GM20000 (cell line): ENCODE measurements at places on chromosomes 4 and X.

DNA sequence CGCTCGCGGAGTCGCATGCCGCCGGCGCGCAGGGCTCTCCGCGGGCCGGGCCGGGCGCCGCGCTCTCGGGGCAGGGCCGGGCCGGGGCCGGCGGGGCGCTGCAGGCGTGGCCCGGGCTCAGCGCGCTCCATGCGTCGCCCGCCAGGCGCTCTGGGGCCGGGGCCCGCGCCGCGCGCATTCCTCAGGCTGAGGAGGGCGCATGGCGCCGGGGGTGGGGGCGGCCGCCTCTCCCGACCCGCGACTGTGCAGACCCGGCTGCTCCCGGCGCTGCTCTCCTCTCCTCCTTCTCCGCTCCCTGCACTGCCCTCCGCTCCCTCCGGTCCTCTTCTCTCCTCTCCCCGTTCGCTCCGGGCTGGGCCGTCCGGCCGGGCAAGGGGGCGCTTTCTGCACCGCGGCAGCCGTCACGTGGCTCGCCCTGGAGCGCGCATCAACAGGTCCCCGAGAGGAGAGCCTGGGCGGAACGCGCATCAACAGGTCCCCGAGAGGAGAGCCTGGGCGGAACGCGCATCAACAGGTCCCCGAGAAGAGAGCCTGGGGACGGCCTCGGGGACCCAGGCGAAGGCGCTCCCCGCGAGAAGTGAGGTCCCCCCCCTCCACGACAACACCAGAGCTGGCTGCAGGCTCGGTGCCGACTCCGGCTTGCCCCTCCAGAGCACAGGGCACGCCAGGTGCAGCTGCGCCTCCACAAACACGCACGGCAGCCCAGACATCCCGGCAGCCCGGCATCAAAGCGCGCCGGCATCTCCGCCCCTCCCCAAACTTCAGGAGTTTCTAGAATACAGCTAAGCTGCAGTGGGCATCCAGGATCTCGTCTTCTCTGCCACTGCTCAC is 12.9 kb downstream of the PPP2R3B start:
- DNase-seq: peak; percentile 51

DNA sequence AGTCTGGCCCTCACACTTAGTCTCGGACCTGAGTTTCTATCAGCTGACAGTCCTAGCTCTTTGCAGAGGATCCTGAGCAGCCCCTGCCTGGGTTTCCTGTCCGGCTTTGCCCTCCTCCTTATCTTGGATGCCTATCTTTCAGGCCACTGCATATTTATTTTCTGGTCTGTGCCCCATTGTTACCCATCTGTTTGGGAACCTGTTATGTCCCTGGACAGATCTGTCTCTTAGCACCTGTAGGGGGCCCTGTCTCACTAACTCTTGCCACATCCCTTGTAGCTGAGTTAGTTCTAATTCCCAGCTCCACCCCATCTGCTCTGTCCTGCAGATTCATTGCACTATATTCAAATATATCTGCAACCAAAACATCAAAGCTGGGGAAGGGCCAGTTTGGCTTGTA is 514.9 kb upstream of the LCORL start:
- DNase-seq: no peak

GRCh38 chr4:76188149-76188548 is 25.5 kb downstream of the SCARB2 start:
- DNase-seq: no peak

DNA sequence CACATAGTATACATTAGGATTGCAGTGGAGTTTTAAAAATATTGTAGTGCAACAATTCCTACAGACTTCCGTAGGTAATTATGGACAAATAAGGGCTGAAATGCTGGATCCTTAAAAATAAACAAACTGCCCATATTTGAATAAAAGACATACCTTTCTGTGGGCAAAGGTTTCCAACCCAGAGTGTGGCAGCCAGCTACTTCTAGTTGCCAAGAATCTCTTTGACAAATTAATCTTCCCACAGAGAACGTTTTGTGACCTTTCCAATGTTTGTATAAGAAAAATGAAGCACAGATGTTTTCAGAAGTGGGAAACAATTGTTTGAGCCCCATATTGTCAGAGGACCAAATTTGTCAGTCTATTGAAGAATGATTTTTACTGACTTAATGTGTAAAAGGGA is 21.1 kb downstream of the GRPR start:
- DNase-seq: no peak

- no peak for DNase-seq
Measured at GRCh38 chrX:145003443-145003842, 243.9 kb upstream of the SPANXN1 start.

GRCh38 chrX:130066975-130067615 is 43.2 kb downstream of the ELF4 start:
- no peak for DNase-seq

GRCh38 chr4:86972997-86973396 is 38.2 kb downstream of the AFF1 start:
- DNase-seq: no peak

DNA sequence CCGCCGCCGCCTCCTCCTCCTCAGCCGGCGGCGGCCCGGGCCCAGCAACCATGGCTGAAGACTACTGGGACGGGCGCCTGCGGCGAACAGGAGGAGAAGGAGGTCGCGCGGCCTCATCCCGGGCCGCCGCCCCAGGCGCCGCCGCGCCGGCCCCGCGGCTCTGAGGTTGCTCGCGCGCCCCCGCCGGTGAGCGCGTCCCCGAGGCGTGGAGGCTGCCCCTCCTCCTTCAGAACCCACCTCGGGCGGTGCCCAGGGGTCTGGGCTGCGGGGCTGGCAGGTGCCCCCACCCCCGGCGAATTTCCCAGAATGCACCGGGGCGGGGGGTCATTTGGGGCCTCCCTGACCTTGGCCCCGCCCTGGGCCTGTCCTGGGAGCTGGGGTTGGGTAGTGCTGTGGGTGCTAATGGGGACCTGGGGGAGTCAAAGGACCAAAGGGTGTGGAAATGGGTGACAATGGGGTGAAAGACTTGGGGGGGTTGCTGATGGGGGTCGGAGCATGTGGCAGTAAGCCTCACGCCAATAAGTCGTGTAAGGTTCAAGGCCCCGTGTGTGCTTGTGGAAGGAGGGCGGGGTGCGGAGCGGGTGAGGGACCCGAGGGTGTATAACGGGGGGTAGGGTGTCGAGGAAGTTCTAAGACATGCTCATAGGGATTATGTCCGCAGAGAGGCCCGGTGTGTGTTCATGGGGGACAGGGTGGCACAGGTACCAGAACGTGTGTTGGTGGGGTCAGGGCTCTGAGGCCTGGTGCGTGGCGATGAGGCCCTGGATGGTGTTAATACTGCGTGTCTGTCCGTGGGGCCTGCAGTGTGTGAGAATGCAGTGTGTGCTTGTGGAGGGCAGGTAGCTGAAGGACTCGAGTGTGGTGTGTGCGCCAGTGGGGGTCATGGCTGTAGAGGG is 687 bp downstream of the CDK16 start:
- DNase-seq: peak; percentile 31

- no peak for DNase-seq
Measured at GRCh38 chr4:18932730-18933339, 911.3 kb upstream of the LCORL start.

- DNase-seq: peak; percentile 42
Measured at GRCh38 chr4:89254847-89255246, 52.8 kb downstream of the GPRIN3 start.

GRCh38 chr4:53494851-53495250 is 96.4 kb downstream of the LNX1 start:
- DNase-seq: no peak

GRCh38 chrX:30468471-30468870 is 109.1 kb downstream of the TASL start:
- no peak for DNase-seq

DNA sequence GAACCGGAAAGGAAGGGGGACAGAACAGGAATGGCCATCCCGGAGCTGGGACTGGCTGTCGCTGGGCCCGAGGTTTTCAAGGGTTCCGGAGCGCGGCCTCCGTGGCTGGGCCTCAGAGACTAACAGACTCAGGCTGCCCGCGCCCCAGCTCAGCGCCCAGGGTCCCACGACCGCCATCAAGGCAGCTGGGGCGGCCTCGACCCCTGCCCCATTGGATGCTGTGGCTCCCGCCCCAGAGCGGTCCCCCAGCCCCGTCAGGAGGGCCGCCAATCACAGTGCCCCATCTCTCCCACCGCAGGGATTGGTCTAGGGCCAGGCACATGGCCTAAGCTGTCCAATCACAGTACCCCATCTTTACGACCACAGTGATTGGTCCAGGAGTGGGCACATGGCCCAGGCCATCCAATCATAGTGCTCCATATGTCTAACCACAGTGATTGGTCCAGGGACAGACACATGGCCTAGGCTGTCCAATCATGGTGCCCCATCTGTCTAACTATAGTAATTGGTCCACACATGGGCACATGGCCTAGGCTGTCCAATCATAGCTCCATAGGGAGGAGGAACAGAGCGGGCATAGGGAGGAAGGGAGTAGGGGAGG is 105.3 kb upstream of the NKX1-1 start:
- DNase-seq: no peak

- DNase-seq: no peak
Measured at GRCh38 chrX:136255541-136255940, 4.3 kb upstream of the MAP7D3 start.

DNA sequence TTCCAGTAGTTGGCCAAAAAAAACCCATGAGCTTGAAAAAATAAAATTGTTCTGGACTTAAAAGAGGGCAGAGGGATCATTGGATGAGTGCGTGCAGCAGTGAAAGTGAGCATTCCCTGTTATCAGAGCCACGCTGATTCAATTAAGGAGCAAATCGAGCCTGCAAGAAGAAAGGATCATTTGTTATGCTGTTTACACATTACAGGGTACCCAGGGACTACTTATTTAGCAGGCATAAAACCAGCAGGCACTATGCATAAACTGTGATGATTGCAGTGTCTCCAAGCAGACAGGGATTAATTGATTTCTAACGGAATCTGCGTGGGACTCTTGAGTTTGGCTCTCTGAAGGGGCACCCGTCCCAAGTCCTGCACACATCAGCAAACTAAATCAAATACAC is 83.5 kb downstream of the SHOX start:
- no peak for DNase-seq

- DNase-seq: no peak
Measured at GRCh38 chr4:186514271-186514950, 41.0 kb downstream of the MTNR1A start.

- DNase-seq: no peak
Measured at GRCh38 chr4:25800245-25800644, 62.5 kb downstream of the SEL1L3 start.

- DNase-seq: no peak
Measured at GRCh38 chrX:47467106-47467505, 15.9 kb downstream of the ZNF41 start.

- no peak for DNase-seq
Measured at GRCh38 chr4:3708103-3708510, 58.1 kb upstream of the ADRA2C start.

GRCh38 chrX:125947501-125947900 is 218.6 kb downstream of the DCAF12L2 start:
- DNase-seq: no peak

DNA sequence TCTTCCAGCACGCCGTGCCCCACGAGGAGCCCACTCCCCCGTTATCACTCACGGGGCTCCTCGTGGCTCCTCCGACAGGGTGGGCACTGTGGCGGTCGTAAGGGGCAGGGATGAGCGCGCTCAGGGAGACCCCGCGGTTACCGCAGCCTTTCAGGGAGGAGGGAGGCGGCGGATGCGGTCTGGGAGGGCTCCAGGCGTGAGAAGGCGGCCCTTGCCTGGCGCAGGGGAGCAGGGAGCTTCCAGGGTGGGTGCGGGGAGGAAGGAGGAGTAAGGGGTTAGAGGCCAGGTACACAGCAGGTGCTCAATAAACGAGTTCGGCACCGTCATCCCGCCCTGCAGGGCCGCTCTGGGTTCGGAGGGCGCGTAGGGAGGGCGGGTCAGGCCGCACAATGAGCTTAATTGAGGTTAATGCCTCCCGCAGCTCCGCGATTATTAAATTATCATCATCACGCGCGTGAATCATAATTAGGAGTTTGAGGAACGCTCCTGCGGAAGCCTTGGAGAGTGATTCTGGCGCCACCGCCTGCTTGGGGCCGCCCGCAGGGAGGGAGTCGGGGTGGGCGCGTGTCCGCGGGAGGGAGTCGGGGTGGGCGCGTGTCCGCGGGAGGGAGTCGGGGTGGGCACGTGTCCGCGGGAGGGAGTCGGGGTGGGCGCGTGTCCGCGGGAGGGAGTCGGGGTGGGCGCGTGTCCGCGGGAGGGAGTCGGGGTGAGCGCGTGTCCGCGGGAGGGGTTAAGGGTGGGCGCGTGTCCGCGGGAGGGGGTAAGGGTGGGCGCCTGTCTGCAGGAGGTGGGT is 7.6 kb upstream of the NKX1-1 start:
- DNase-seq: peak; percentile 26

DNA sequence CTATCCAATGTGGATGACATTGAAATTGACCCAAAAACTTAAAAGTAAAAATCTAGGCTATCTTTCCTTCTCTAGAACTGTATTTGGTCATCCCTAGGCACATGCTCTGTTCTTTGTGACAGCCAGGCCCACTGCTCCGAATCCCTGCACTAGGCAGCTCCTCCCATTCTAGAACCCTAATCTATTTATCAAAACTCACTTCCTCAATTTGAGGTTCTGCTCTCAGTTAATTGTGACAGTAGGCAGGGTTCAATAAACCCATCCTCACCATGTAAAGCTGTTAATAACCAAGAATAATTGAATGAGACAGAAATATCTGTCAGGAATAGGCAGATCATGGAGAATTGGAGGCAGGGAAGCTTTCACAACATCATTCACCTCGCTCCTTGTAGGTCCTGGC is 51.9 kb upstream of the IRF2 start:
- DNase-seq: no peak

DNA sequence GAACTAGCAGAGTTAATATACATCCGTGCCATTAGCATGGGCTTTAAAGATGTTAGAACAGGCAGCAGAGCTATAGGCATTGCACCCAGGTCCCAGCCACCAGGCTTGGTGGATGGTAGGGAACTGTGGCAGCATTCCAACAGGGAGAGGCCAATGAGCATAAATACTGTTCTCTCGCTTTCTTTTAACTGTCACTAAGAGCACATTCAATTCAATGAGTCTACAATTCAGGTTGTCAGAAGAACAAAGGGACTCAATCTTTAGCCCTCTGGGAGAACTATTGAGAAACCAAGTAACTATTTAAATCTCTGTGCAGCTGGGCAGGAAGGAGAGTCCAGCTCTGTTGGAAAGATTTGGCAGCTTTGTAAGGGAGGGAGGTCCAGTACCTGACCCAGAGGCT is 165.6 kb downstream of the CHIC1 start:
- DNase-seq: no peak

DNA sequence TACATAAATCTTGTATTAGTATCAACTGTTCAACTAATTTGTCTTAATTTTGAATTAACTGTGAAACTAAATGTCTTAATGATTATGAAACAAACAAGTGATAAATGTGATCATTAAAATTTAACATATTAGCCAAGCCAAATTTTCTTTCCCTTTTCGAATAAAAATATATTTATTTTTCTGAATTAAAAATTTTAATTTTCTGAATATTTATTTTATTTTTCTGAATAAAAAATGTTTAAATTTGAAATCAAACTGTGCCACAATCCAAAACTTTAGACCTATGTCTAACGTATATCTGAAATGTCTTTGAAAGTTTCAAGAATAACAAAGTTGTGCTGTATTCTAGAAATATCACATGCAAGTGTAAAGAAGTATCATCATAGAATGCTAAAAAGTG is 4.7 kb downstream of the GABRA2 start:
- no peak for DNase-seq
